ENCODE measurements at places on chromosomes 16 and 17.
A peak's percentile ranks its signal among the peaks of the same experiment; 100 is the strongest.

DNA sequence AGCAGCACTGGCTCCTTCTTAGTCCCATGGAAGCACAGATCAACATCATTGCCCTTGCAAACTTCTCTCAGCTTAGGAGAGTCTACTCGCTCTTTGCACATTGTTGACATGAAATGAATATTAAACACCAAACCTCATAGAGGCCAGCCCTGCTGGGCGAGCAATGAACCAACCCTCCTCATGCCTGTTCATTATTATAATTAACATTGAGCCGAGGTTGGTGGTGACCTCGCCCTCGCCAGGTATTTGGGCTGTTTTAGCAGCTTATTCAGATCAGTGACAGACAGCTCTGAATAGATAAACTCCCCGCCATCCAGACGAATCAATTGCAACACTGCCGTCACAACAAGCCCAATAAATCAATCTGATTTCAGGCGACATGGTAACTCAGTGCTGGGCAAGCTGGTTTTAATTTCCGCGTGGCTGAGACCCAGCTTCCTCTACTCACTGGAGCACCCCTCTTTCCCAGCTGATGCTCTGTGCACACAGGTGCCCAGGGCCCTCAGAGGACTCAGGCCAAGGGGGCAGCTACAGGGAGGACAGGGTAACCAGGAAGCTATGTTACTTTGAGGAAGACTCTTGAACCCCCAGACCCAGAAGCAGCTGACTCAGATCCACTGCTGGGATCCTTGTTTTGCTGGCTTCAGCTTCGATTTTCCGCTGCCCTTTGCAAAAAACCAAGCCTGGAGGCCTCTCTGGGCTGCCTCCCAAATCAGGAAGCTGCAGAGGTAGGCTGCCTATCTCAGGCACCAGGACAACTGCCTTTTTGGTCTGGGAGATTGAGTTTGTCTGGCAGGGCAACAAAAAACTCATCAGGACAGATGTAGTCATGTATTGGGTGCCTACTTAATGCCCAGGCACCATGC lies 10.7 kb upstream of the SEZ6 start:
- DNase-seq = no peak

GRCh38 chr16:2977440-2977839 lies 2.8 kb downstream of the PKMYT1 start:
- DNase-seq = no peak

- no peak for DNase-seq
These were observed 117.7 kb upstream of the FOXF1 start for GRCh38 chr16:86392436-86393152.

DNA sequence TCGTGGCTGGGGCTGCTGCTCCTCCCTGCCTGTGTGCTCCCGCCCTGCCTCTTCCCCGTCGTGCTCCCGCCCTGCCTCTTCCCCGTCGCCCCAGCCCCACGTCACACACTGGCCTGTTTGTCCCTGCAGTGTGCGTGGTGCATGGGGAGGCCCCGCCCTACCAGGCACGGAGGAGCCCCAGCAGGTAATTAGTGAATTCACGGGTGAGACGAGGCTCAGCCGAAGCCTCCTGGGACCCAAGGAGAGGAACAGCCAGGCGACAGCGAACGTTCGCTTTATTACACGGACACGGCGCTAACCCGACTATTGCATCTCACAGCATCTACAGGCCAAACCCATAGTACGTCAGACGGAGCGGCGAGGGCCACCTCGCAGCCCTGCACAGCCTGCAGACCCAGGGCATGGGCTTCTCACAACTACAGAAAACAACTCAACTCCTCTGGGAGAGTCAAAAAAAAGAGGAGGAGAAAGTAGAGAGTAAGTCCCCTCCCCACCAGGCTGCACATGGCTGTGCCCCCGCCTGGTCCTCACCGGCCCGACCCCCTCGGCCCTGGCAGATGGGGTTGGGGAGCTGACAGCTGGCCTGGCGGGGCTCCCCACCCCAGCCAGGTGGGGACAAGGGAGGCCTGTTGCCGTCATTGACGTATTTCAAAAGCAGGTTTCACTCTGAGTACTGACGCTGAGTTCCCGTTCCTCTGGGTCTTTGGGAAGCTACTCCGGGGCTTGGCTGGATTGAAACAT lies 4.3 kb upstream of the PABPN1L start:
- no peak for DNase-seq

- DNase-seq = peak; percentile 70
These were observed at the start of gene CCDC102A for GRCh38 chr16:57536306-57537193. TSS of gene CCDC102A (minus strand) at chr16:57536571. CDS start at chr16:57529177, 7,394 bp downstream.

DNA sequence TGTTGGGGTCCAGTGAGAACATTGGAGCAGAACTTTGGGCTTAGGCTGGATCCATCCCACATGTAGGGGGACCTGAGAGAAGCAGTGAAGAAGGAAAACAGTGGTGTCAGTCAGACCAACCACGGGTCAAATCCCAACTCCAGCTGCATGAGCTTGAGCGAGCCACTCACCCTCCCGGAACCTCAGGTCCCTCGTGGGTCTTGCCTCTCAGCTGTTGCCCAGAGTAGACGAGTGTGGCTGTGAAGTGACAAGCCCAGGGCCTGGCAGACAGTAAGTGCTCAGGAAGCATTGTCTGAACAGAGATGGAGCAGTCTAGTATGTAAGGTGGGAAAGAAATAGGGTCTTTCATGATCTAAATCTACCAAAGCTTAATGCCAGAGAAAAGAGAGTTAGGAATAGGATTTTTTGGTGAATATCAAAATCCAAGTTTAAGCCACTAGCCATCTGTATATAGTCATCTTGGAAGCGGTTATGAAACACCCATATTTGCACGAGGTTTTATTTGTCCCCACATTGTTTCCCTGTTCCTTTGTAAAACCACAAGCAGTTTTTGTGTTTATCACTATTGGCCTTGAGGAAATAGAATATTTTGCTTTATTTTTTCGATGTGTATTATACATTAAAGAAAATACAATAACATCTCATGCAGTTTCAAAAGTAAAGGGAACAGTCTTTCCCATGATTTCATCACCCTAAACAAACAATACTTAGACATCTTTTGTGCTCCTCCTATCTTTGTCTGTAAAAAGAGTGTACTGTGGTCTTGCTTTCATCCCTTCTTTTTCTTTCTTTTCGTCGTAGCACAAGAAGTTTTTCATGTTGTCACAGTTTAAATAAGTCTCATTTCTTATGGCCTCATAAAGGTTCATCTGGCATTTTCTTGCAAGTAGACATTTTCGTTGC lies 112.0 kb downstream of the CLEC16A start:
- DNase-seq = no peak
